Occipital lobe (tissue), 3 donors: ENCODE measurements at places on chromosomes 7 and 10. TPM values are rescaled to one million over a fixed set of nuclear protein-coding genes. Genes with fewer than 3 reads are reported as not detected.

CPA2 gene
- not detected for total RNA-seq

ADCYAP1R1 gene
- total RNA-seq, result 53.0 TPM

ABCB1 gene
- total RNA-seq, result 14.7 TPM

PLEKHA1 gene
- total RNA-seq, result 40.6 TPM

PRKG1 gene
- 24.2 TPM for total RNA-seq

IL6 gene
- not detected for total RNA-seq

JCAD gene
- 8.4 TPM for total RNA-seq

CDK6 gene
- total RNA-seq, result 11.1 TPM

PPP1R17 gene
- total RNA-seq, result 2.7 TPM

PGAM2 gene
- total RNA-seq, result 5.9 TPM

TMEM236 gene
- total RNA-seq, result 0.16 TPM

ACTR3C gene
- 7.3 TPM for total RNA-seq

ODAD2 gene
- 1.9 TPM for total RNA-seq

ANKRD22 gene
- total RNA-seq, result 0.16 TPM

LIPJ gene
- 3.4 TPM for total RNA-seq

VAX1 gene
- 1.2 TPM for total RNA-seq

TMEM130 gene
- total RNA-seq, result 3.6 TPM

ZWINT gene
- total RNA-seq, result 5.0 TPM

CTBP2 gene
- total RNA-seq, result 52.9 TPM

EFCAB10 gene
- 3.3 TPM for total RNA-seq

LOXL4 gene
- 0.47 TPM for total RNA-seq

GPNMB gene
- 5.3 TPM for total RNA-seq

ANKRD61 gene
- 0.31 TPM for total RNA-seq

ICA1 gene
- total RNA-seq, result 49.8 TPM

GBX1 gene
- total RNA-seq, result not detected

SPDYE6 gene
- 0.16 TPM for total RNA-seq

NODAL gene
- total RNA-seq, result 2.2 TPM

CYP2W1 gene
- not detected for total RNA-seq

C10orf105 gene
- total RNA-seq, result under 0.01 TPM

ZNF727 gene
- total RNA-seq, result 0.47 TPM

NPC1L1 gene
- total RNA-seq, result 0.16 TPM

FOXP2 gene
- 29.9 TPM for total RNA-seq

TAS2R4 gene
- total RNA-seq, result 4.5 TPM

CNPY1 gene
- total RNA-seq, result 0.16 TPM

ITPRID1 gene
- total RNA-seq, result 8.6 TPM

ANKRD1 gene
- total RNA-seq, result not detected

SFMBT2 gene
- total RNA-seq, result 17.8 TPM
